ENCODE measurements at places on chromosomes 5 and 9.

DNA sequence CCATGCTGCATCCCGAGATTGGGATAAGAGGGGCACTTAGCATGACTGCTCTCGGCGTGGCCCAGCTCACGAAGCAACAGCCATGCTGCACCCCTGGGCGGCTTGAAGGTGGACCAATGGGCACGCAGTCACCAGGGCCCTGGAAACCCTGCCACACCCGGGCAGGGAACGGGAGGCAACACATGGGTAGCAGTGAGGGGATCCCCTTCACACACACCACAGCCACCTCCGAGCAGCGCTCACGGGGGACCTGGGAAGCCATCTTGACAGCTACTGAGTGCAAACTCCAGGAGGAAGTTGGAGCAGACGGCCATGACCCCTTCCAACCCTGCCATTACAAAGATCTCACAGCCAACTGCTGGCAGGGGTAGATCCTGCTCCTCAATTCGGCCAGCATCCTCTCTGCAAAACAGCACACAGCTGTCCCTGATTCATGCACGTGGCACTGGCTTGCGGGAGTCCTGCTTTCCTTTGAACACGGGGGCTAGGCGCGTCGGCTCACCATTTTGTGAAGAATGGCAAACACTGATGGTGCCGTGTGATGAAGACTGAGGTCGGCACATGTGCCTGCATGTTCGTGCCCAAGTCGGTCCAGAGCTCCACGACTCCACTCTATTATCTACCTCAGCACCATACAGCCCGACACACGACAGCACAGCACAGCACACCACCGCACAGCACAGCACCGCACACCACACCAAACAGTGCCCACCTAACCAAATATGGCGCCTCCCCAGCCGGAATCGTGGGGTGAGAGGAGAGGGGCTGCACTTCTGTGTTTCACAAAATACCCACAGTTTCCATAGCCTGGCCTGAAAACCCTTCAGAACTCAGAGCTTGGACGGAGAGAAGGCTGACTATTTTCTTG, 5.0 kb downstream of the UBAC1 start:
- no peak for DNase-seq

- no peak for DNase-seq
Measured at GRCh38 chr5:67591491-67591890, 394.9 kb upstream of the CD180 start.

DNA sequence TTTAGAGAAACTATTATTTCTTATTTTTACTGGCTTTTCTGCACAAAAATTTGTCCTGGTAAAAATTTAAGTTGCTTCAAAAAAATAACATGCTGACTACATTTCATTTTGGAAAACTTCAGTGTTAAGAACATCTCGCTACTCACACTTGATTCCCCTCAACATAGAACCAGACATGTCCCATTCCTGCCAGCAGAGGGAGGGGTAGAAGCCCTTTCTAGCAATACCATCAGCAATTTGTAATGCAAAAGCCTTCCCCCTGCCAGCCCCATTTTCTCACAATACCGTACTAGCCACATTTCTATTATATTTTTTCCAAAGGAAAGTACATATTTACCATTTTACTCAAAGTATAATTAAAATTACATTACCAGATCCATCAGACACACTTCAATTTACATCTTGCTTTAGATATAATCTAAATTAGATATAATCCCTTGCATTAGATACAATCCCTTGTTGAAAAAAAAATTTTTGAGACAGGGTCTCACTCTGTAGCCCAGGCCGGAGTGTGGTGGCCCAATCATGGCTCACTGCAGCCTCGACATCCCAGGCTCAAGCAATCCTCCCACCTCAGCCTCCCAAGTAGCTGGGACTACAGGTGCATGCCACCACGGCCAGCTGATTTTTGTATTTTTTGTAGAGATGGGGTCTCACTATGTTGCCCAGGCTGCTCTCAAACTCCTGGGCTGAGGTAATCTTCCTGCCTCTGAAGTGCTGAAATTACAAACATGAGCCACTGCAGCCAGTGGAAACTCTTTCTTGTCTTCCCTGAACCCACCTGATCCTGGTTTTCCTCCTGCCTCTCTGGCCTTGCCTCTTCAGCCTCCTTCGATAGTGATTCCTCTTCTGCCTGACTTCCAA, 39.6 kb upstream of the IDNK start:
- no peak for DNase-seq

DNA sequence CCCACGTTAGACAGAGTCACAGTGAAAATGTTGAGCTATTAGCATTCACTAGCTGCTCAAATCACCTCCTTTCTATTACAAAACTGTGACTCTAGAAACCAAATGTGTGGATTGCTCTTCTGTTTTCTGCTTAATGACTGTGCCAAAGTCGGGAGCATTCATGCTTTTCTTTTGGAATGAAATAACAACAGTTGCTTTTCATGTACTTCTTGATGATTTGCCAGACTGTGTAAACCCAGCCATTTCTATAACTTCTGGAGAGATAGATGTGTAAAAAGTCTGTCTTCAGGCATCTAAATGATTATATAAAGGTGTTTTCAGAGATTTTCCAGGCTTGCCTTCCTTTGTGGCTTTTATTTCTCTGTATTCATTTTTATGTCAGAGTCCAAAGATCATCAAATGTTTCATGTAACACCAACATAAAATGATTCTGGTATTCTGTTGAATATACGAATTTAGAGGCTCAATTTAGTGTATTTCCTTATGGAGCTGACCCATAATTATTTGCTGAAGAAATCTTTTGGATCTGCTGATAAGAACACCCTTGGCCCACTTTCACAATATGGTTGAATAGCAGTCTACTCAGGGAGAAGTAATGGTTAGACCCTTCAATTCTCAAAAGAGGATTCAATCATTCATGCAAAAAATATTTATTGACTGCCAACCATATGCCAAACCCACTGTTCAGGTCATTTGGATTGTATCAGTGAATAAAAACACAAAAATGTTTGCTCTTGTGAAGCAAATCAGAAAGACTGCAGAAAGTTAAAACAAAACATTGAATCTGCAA, 581.2 kb downstream of the CDH18 start:
- DNase-seq: no peak

GRCh38 chr5:157212307-157212706, 31.7 kb downstream of the ITK start:
- DNase-seq: no peak

- no peak for DNase-seq
Measured at GRCh38 chr5:138109463-138110265, 25.8 kb downstream of the WNT8A start.

GRCh38 chr5:151153300-151153699, 4.3 kb downstream of the ANXA6 start:
- no peak for DNase-seq

- DNase-seq: no peak
Measured at GRCh38 chr5:144467792-144468191, 297.1 kb downstream of the KCTD16 start.

DNA sequence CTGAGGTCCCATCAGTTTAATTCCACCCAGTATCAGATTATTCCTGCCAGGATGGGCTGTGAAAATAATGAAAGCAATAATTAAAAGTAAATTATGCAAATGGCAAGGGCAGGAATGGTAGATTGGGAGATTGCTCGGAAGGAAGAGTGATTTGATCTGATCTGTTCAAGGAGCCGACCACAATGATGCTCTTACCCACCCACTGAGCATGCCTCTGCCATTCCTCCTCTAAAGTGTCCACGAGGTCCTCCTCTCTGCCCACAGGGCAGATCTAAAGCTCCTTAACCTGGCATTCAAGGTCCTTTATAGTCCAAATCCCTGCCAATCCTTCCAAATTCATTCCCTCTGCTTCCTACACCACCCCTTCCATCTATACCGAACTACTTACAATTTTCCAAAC, 147.8 kb downstream of the TTLL11 start:
- no peak for DNase-seq
